ENCODE measurements at places on chromosomes 7 and 10.

DNA sequence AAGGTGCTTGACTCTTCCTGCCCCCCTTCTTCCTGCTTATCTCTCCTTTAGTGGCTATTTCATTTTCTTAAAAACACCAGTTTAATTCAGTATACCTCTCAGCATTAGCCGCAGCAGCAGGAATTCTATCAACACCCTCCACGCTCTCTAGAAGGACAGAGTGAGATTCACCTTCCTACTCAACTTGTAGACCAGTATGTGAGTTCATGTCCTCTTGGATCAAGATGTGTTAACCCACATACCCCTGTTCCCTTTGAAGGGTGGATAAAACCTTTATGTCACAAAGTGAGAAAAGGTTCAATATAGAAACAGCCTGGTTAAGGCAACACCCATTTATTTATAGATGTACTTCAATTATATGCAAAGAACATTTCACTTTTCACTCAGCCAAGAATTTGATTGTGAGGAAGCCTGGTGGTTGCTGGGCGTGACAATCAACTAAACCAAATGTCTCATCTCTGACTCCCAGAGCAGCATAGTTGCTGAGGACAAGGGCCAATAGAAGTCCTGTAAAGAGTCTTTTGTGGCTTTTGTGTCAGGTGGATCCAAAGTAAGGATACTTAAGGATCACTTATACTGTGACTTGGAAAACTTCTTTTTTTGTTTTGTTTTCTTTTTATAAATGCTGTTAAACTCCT, 617.1 kb downstream of the SORCS3 start:
- no peaks in the 10 kb centered on the region for H3K27me3 ChIP-seq
- no peak overlapping the region for H3K27ac ChIP-seq
- DNase-seq = no peak
- no peaks in the 10 kb centered on the region for H3K4me1 ChIP-seq

- no peak overlapping the region for H3K27ac ChIP-seq
- no peaks in the 10 kb centered on the region for H3K36me3 ChIP-seq
- no peaks in the 10 kb centered on the region for H3K4me1 ChIP-seq
- no peak for DNase-seq
- H3K4me3 ChIP-seq = no peak overlapping the region
- H3K27me3 ChIP-seq = no peaks in the 10 kb centered on the region
Observed at GRCh38 chr10:9814285-9814864, 1203.3 kb upstream of the CELF2 start.

DNA sequence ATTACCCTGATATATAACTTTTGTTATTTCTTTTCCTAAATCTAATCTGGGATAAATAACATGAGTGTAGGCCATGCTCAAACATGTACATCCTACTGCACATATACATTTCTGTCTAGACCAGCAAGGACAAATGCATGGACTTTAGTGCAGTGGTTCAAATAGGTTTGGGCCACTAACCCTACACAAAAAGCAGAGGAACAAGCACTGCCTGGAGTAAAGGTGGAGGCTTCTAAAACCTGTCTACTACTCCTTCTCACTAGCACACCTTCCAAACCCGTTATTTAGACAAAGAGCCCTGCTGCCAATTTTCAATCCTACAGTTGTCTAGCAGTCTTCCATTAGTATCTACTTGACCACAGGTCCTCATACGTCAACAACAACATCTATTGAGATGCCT, 34.8 kb downstream of the SGCE start:
- H3K4me3 ChIP-seq = no peak overlapping the region
- H3K27ac ChIP-seq = no peak overlapping the region
- no peaks in the 10 kb centered on the region for H3K36me3 ChIP-seq
- no peak for DNase-seq

DNA sequence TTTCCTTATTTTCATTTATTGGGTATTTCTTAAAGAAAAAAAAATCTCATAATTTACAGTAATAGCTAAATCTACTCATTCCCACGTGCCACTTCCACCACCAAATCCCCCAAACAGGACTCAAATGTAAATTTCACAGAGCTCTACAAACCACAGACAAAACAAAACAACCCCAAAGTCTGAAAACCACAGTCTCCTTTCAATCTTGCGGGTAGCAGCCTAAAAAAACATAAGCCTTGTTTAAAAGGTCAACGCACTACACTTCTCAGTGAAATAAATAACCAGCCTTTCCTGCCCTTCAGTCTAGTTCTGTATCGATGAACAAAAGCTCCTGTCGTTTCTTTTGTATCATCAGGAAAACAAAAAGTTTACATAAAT, 121.8 kb upstream of the AFAP1L2 start:
- peaks cover 70% of the 10 kb centered on the region for H3K4me1 ChIP-seq
- peaks cover 22% of the 10 kb centered on the region for H3K36me3 ChIP-seq

- H3K36me3 ChIP-seq = no peaks in the 10 kb centered on the region
- H3K27me3 ChIP-seq = no peaks in the 10 kb centered on the region
- H3K27ac ChIP-seq = no peak overlapping the region
- no peaks in the 10 kb centered on the region for H3K4me1 ChIP-seq
- DNase-seq = no peak
- H3K4me3 ChIP-seq = no peak overlapping the region
Observed at GRCh38 chr10:85666102-85666501, 700.5 kb downstream of the GRID1 start.

- no peaks in the 10 kb centered on the region for H3K4me1 ChIP-seq
- H3K27me3 ChIP-seq = no peaks in the 10 kb centered on the region
- H3K27ac ChIP-seq = no peak overlapping the region
- DNase-seq = no peak
- H3K4me3 ChIP-seq = no peak overlapping the region
Observed at GRCh38 chr7:116979430-116979829, 26.1 kb downstream of the ST7 start.

- peaks cover 6% of the 10 kb centered on the region for H3K36me3 ChIP-seq
- peaks cover 2% of the 10 kb centered on the region for H3K4me1 ChIP-seq
- DNase-seq = no peak
- peaks cover 13% of the 10 kb centered on the region for H3K27me3 ChIP-seq
- H3K4me3 ChIP-seq = no peak overlapping the region
- H3K27ac ChIP-seq = no peak overlapping the region
Observed at GRCh38 chr7:387132-388022, 97.4 kb downstream of the FOXL3 start.

- H3K27ac ChIP-seq = no peak overlapping the region
- no peaks in the 10 kb centered on the region for H3K36me3 ChIP-seq
- no peak overlapping the region for H3K4me3 ChIP-seq
- DNase-seq = no peak
Observed at GRCh38 chr10:119806334-119807130, 66.1 kb downstream of the MCMBP start.

GRCh38 chr10:68211669-68212068, 20.2 kb downstream of the ATOH7 start:
- no peak overlapping the region for H3K4me3 ChIP-seq
- peaks cover 23% of the 10 kb centered on the region for H3K27me3 ChIP-seq
- H3K27ac ChIP-seq = no peak overlapping the region

- no peak for DNase-seq
- no peak overlapping the region for H3K4me3 ChIP-seq
- H3K27ac ChIP-seq = no peak overlapping the region
- H3K27me3 ChIP-seq = no peaks in the 10 kb centered on the region
Observed at GRCh38 chr10:119762805-119763798, 37.3 kb downstream of the INPP5F start.

GRCh38 chr10:3573498-3573897, 211.5 kb downstream of the KLF6 start:
- H3K27ac ChIP-seq = no peak overlapping the region
- peaks cover 15% of the 10 kb centered on the region for H3K4me1 ChIP-seq
- no peaks in the 10 kb centered on the region for H3K36me3 ChIP-seq
- DNase-seq = no peak
- peaks cover 10% of the 10 kb centered on the region for H3K27me3 ChIP-seq

GRCh38 chr7:143299840-143300239, 11.7 kb downstream of the CASP2 start:
- peaks cover 73% of the 10 kb centered on the region for H3K4me1 ChIP-seq
- H3K4me3 ChIP-seq = no peak overlapping the region
- H3K27me3 ChIP-seq = no peaks in the 10 kb centered on the region
- peaks cover 85% of the 10 kb centered on the region for H3K36me3 ChIP-seq
- peak; percentile 77 for DNase-seq
- H3K27ac ChIP-seq = peak overlapping the region; percentile 31

- peaks cover 4% of the 10 kb centered on the region for H3K36me3 ChIP-seq
- peaks cover 54% of the 10 kb centered on the region for H3K27me3 ChIP-seq
- H3K27ac ChIP-seq = no peak overlapping the region
- H3K4me3 ChIP-seq = no peak overlapping the region
Observed at GRCh38 chr7:2484868-2485267, 8.7 kb upstream of the GRIFIN start.

DNA sequence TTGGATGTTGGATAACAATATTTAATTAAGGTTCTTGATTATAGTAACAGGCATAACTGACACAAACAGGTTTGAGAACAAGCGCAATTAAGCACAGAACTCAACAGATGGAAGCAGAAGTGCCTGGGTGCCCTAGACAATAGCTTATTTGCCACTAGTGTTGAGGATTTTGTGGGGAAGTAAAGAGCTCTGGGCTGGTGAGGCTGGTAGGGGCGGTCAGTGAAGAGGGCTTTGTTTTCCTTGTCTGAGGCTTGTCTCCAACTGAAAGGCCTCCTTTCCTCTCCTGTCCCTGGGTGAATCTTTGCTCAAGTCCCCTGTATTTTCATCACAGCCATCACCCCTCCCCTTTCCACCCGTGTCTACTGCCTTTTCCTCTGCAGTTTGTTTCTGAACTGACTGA, 104.6 kb downstream of the KAT6B start:
- no peak overlapping the region for H3K4me3 ChIP-seq
- no peak overlapping the region for H3K27ac ChIP-seq
- H3K4me1 ChIP-seq = no peaks in the 10 kb centered on the region
- H3K36me3 ChIP-seq = peaks cover 2% of the 10 kb centered on the region
- no peaks in the 10 kb centered on the region for H3K27me3 ChIP-seq

- DNase-seq = no peak
- no peak overlapping the region for H3K27ac ChIP-seq
- H3K27me3 ChIP-seq = no peaks in the 10 kb centered on the region
Observed at GRCh38 chr10:76088980-76089379, 657.6 kb downstream of the LRMDA start.

DNA sequence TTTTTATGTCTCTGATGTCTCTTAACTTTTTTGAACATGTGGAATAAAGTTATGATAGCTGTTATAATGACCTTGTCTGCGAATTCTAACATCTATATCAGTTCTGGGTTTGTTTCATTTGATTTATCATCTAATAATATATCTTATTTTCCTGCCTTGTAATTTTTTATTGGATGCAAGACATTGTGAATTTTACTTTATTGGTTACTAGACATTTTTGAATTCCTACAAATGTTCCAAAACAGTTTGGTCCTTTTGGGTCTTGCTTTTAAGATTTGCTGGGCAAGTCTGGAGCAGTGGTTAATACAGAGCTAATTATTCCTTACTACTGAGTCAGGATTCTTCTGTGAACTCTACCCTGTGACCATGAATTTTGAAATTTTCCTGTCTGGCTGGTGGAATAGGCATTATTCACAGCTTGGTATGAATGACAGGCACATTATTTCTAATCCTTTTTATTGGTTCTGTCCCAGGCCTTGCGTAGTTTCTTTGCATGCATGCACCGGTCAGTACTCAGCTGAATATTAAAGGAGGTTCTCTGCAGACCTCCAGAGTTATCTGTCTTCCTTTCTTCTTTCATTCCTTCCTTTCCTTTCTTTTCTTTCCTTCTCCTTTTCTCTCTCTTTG, 9.0 kb downstream of the CUTC start:
- no peak overlapping the region for H3K4me3 ChIP-seq
- peaks cover 72% of the 10 kb centered on the region for H3K36me3 ChIP-seq
- H3K27me3 ChIP-seq = no peaks in the 10 kb centered on the region
- no peak for DNase-seq
- H3K4me1 ChIP-seq = peaks cover 6% of the 10 kb centered on the region

GRCh38 chr10:6738112-6738768, 158.2 kb upstream of the PRKCQ start:
- no peak overlapping the region for H3K4me3 ChIP-seq
- DNase-seq = no peak
- no peaks in the 10 kb centered on the region for H3K36me3 ChIP-seq
- H3K27me3 ChIP-seq = peaks cover 60% of the 10 kb centered on the region
- peaks cover 7% of the 10 kb centered on the region for H3K4me1 ChIP-seq

GRCh38 chr7:47777531-47778152, 170.6 kb downstream of the PKD1L1 start:
- no peaks in the 10 kb centered on the region for H3K27me3 ChIP-seq
- no peak overlapping the region for H3K27ac ChIP-seq
- no peaks in the 10 kb centered on the region for H3K4me1 ChIP-seq
- no peak overlapping the region for H3K4me3 ChIP-seq

- H3K4me1 ChIP-seq = peaks cover 6% of the 10 kb centered on the region
- H3K4me3 ChIP-seq = no peak overlapping the region
- H3K27ac ChIP-seq = no peak overlapping the region
- peaks cover 3% of the 10 kb centered on the region for H3K36me3 ChIP-seq
Observed at GRCh38 chr7:30510124-30511075, 5.8 kb upstream of the GGCT start.

Measured in activated naive CD4-positive, alpha-beta T cell treated with anti-CD3 and anti-CD28 coated beads, Interleukin-2, amount 10 ng/mL, durations not matched to agents 7 days and 5 days (primary cell).